ENCODE measurements at places on chromosomes 16 and 17.

DNA sequence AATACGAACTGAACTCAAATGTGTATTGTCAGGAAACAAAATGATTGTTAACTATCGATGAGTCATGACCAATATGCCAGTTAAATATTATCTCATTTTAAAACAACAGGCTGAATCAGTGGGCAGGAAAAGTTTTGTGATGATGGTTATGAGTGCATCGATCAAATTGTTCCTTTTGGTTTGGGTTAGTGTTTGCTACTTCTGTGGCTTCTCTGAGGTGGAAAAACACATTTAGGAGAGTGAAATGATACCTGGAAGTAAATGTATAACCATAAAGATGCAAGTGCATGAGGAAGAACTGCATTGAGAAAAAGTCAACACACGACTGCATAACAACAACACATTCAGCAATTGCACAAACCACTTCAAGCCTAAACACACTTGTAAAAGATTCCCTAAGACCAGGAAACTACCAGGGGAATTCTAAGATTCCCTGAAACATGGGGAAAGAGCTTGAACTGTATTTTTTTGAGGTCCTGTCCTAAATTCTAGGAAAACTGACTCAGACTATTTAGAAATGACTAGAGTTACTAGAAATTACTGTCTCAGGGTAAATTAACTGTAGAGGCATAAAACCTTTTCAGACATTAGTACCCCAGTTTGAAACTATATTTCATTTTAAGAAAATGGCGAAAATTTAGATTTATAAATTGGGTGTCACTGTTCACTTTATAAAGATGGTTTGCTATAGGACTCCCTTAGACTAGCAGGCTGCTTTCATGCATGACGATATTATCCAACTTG, 44.8 kb downstream of the CDYL2 start:
- DNase-seq: no peak

- no peak for DNase-seq
Observed at GRCh38 chr17:76528156-76528527, 9.4 kb downstream of the CYGB start.

GRCh38 chr17:40561871-40562611, 3.2 kb downstream of the CCR7 start:
- no peak for DNase-seq

- no peak for DNase-seq
Observed at GRCh38 chr16:89006036-89006752, 29.2 kb upstream of the CBFA2T3 start.

- DNase-seq: no peak
Observed at GRCh38 chr17:40338941-40339649, 25.4 kb downstream of the GJD3 start.

- no peak for DNase-seq
Observed at GRCh38 chr16:87135246-87136030, 181.8 kb downstream of the C16orf95 start.

DNA sequence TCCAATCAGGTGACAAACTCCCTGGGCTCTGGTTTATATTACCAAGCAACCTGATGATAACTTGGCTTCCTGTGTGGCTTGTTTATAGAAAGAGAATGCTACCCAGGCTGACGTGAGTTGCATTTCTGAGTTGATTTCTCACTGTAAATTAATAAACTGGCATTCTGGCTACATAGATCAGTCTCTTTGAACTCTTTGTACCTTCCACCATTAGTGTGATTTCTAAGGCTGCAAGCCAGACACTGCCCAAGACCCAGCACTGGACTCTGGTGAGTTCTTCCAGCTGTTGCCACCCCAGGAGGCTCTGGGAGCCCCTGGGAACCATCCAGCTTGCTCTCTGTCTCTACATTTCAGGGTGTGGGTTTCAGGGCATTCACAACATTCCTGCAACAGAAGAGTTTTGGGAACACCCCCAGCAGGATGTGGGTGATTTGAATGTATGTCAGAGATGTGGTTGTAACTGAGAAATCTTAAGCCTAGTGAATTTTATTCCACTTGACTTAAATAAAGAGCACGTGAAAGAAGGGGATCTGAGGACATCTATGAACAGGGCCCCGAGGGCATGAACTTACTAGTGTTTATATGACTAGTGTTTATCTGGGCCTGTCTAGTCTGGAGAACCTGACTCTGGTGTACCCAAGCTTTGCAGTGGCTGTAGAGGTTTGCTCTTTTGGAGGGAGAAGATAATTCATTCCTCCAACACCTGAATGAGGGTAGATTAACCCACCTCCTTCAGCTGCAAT, 30.3 kb upstream of the LRRC37A start:
- peak; percentile 65 for DNase-seq

- no peak for DNase-seq
Observed at GRCh38 chr17:78805301-78805700, 23.2 kb upstream of the CYTH1 start.

- no peak for DNase-seq
Observed at GRCh38 chr16:27859020-27859419, 204.5 kb downstream of the GSG1L start.

DNA sequence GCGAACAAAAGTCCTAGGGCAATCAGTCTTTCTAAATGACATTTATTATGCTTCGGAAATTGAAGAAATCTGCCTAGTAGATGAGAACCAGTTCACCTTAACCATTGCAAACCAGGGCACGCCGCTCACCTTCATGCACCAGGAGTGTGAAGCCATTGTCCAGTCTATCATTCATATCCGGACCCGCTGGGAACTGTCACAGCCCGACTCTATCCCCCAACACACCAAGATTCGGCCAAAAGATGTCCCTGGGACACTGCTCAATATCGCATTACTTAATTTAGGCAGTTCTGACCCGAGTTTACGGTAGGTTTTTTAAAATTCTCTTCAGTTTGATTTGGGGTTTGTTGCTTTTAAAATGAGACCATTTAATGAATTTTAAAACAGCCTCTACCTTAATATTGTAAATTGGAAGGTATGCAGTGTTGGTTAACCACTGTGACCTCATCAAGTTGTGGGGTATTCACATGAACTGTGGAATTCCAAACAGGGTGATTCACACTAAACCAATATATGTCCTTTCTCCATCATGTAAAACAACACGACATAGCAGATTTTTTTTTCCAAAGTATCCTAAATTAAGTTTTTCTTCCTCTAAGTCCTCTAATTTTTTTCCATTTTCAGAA, 6.2 kb upstream of the EVI2A start:
- peak; percentile 87 for DNase-seq

GRCh38 chr17:62707425-62707739, 79.9 kb downstream of the MRC2 start:
- DNase-seq: no peak

GRCh38 chr16:65476448-65476955, 354.6 kb upstream of the CDH11 start:
- no peak for DNase-seq

GRCh38 chr17:3885271-3885670, 7.6 kb downstream of the CAMKK1 start:
- no peak for DNase-seq

DNA sequence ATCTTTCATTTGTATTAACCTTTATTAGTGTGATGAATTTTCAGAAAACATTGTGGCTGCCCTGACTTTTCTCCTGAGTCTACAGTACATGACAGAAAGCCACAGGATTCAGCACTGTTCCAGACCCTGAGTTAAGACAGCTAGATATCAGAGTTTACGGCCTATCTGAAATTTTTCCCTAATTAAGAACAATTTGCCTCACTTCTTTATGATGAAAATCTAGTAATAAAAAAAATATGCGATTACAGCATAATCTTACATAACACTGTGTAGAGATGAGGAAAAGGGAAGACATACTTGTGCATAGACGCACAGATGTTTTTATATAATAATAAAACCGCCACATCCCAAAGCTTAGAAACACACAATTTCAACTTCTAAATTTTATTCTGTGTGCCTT, 7.3 kb downstream of the SPOP start:
- DNase-seq: no peak

GRCh38 chr17:76972046-76972641, 103.9 kb downstream of the MGAT5B start:
- no peak for DNase-seq

GRCh38 chr17:5237541-5238016, 2.9 kb upstream of the SCIMP start:
- DNase-seq: peak; percentile 13

DNA sequence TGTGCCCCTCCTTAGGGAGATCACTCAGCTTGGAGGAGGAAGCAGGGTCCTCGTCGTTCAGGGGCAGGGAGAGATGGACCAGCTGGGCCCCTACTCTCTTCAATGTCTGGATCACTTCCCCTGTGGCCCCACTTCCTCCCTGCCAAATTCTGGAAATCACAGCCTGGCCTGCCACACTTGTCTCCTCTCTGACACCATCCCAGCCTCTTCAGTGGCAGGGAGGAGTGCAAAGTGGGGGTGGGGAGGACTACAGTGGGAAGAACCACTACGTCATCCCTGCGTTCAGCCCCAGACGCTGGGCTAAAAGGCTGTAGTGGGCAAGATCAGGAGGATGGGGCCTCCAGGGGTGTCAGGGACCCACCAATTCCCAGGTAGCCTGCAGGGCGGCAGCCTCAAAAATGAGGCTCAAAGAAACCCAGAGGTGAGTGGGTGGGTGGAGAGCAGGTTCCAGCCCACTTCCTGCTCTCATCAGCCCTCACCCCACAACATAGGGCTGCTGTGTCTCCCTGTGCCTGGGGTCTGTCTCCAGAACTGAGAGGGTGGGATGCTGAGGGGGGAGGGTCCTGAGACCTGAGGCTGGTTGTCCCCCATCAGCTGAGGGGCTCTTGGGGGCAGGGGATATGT, 25.0 kb upstream of the TAC4 start:
- DNase-seq: no peak

DNA sequence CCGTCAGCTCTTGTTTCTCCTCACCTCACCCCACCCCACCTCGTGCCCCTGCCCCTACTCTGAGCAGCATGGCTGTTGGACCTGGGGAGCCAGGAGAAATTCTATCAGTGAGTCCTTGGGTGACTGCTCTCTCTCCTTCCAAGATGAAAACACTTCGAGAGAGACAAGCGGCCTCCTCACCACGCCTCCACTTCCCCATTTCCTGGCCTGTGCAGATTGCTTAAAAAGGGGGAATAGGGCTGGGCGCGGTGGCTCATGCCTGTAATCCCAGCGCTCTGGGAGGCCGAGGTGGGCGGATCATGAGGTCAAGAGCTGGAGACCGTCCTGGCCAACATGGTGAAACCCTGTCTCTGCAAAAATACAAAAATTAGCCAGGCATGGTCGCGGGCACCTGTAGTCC, 9.5 kb downstream of the DLX4 start:
- no peak for DNase-seq

GRCh38 chr17:76519048-76519966, 18.1 kb upstream of the RHBDF2 start:
- no peak for DNase-seq

DNA sequence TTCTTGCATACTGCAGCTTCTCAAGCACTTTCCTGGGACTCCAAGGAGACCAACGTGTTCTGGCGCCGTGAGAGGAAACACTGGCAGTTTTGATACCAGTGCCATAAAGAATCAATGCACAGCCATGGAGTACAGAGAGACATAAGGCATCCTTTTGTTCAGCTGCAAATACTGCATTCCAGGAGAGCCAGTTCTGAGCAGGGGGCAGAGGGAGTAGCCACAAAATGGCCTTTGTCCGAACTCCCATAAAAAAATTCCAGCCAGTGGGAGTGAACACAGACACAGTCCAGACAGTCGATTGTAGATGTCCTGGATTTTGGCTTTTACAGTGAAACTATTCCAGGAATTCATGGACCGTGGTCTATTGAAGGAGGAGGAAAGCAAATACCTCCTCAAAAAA, 36.2 kb upstream of the TEKT3 start:
- DNase-seq: no peak
